ENCODE measurements at places on chromosomes 3 and 15. TPM values are rescaled to one million over a fixed set of nuclear protein-coding genes. Genes with fewer than 3 reads are reported as not detected.
A peak's percentile ranks its signal among the peaks of the same experiment; 100 is the strongest.

GRCh38 chr3:175383813-175384212 is 524.7 kb downstream of the NAALADL2 start:
- peak; percentile 11 for DNase-seq

GRCh38 chr3:169970847-169971246 is 4.2 kb downstream of the SEC62 start:
- no peak for DNase-seq

DNA sequence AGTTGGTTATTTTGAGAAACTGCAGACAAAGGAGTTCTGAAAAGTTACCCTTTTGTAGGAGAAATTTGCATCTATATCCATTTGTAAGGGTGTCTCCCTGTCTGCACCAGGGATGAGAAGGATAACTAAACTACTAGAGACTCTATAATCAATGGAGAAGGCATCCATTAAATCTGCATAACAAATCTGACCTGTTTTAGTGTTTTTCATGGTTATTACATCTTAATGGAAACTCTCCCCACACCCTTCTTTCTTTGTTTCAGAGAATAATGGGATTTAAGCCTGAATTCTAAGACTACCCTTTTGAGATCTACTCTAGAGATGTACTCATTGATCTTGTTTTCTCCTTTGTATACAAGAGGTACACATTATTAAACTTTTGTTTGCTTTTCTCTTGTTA is 82.0 kb upstream of the DAZL start:
- no peak for DNase-seq

GRCh38 chr3:115588201-115589115 is 34.9 kb upstream of the GAP43 start:
- no peak for DNase-seq

DNA sequence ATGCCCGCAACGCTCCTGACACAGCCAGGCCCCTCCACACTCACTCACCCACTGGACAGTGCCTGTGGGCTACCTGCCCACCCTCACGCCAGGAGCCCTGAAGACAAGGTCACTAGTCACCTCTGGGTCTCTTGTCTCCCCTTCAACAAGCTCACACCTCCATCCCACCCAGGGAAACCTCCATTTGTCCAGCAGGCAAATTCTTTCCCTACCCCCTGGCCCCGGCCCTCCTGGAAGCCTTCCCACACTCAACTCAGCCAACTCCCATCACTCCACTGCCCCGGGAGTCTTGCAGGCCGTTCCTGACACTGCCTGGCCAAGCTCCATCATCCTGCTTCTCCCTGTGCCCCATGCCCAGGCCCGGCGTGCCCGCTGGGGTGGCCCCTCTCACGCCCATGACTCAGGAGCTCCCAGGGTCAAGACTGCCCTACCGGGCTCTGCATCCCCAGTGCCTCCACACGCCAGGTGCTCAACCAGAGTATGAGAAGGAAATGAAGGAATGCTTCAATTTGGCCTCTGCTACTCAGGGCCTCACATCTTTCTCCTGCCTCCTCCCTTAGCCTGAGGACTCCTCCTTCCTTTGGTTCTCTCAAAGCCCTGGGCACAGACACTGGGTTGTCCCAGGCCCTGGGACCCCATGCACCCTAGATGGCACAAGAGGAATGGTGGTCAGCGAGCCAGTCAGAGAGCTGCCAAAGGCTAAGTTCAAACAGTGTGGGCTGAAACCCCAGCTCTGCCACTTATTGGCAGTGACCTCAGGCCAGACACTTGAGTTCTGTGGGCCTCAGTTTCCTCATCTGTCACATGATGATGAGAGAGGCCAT is 88.6 kb downstream of the SEC22A start:
- no peak for DNase-seq

- no peak for DNase-seq
Measured at GRCh38 chr15:45585069-45585791, 1.9 kb upstream of the BLOC1S6 start.

DNA sequence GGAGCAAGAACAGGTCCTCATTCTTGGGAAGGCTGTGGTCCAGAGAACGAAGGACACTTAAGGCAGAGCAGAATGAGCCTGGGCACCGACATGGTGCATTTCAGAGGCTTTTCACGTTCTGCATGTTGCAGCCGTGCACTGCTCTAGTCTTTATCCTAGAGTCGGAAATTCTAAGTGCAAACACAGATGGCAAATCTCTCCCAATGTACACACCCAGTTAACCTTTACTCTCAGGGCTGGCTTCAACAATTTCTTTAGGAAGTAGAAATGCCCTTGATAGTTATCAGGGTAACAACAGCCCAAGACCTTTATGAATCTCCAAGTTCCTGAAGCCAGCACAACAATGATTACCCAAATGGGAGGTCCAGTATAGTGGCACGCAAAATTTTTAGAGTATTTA is 39.1 kb upstream of the LRTM1 start:
- no peak for DNase-seq

- peak; percentile 10 for DNase-seq
Measured at GRCh38 chr15:31327669-31328427, 1.2 kb downstream of the KLF13 start.

DNA sequence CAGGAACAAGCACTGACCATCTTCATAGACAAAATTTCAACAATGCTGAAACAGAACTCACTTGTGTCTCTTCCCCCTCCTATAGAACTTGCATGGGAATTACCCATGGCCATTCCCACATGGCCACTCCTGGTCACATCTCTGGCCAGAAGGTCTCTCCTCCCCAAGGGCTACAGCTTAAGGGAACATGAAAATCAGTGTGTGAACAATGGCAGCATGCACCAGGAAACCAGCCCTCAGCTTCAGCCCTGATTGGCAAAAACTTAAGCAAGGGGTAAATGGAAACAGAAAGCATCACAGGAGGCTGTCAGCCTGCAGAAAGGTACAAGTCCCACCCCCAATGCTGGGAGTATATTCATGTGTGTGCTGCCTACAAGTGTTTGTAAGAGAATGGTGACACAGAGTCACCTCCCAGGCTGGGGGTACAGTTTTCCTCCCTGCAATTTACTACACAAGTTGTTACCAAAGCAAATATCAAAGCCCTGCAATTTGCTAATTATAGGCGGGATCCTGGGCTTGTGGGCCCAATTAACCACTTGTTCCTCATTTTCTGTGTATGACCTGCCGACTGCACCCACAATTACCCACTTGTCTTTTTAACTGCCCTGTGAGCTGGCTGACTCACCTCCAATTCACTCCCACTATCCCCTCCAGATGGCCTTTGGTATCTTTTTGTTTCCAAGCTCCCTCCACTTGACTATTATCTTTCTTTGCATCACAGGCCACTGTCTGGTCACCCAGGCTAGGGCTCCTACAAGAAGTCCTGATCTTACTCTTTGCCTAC is 84.4 kb upstream of the HES1 start:
- no peak for DNase-seq

DNA sequence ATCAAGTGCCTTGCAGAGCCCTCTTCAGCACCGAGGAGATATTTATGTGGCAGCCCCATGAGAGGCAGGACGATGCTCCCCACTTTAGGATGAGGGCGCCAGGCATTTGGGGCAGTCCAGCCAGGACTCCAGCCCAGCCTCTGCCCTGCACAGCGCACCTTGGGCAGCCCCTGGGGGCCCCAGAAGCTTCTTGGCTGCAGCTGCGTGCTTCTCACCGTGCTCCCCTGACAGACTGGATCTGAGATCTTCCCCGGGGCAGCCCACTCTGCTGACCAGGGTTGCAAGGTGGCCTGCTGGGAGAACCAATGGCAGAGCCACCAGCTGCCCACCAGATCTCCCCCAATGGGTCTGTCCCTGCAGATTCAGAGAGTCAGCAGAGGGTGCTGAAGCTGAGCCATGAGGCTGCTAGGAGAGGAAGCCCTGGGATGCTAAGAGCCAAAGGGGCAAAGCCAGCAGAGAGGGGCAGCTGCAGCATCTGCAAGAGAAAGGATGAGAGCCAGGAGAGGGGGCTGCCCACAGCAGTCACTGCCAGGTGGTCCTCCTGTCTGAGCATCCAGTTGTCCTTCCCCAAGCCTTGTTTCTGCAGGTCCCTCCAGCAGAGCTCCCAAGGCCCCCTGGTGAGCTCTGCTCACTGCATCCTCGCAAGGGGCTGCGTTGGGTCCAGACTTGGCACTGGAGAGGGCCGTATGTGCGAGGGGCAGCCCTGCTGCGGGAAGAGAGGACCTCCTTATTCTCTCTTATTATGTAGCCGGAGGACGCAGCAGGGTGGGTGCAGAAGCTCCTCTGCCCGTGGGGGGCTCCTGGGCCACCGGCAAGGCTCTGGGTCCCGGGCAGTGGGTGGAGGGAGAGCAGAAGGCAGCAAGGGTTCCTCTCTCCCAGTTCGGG is 14.7 kb upstream of the KLF13 start:
- no peak for DNase-seq

- DNase-seq: no peak
Measured at GRCh38 chr15:72511536-72511935, 37.4 kb downstream of the ARIH1 start.

GRCh38 chr3:186418671-186419145 is 56.7 kb upstream of the DGKG start:
- DNase-seq: peak; percentile 70

GRCh38 chr15:72890043-72890442 is 106.5 kb upstream of the ADPGK start:
- no peak for DNase-seq

DNA sequence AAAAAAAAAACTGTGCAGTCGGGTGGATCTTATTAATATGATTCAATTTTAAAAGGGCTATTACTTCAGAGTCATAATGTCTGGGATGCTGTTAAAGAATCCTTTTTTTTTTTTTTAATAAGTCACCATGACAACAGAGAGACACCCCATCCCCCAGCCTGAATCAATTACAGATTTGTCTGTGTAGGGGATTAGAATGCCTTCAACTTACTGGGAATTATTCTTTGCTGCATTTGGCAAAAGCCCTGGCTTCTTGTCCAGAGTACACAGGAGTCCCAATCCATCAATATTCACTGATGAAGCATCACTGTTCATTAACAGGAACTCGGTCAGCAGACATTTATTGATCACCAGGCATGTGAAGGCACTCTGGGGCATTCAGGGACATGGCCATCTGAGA is 12.7 kb upstream of the PXYLP1 start:
- no peak for DNase-seq

DNA sequence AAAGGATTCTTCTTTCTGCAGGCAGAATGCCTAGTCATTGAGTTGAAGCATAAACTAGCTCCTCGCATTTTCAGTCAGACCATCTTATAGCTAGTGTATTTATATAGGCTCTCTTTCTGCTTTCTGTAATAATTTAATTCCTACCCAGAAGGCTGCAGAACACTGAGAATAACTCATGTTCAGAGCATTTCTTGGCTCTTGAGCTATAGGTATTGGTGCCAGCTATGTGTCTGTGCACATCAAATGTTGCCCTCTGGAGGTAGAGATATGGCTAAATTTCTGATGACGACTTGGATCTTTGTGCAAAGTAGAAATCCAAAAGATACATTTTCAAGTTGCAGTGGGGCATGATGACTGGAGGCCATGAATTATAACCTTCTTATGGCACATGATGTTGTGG is 336.2 kb upstream of the TPM1 start:
- DNase-seq: no peak

GRCh38 chr15:100205549-100206295 is 136.1 kb downstream of the ADAMTS17 start:
- DNase-seq: no peak

DNA sequence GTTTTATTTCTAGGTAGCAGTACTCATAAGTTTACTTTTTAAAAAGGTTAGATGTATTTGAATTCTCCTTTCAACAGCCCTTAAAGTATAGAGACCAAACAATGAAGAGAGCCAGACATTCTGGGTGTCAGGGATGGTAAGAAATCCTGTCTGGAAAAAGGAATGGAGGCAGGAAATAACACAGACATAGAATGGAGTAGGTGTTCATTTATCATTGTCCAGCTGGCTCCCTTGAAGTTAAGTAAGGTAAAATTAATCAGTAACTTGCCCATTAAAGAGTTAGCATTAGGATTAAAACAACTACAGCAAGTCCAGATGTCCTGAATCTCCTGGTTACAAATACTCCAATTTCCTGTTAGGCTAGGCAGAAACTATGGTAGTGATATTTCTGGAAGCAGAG is 13.5 kb upstream of the SUCNR1 start:
- DNase-seq: no peak

DNA sequence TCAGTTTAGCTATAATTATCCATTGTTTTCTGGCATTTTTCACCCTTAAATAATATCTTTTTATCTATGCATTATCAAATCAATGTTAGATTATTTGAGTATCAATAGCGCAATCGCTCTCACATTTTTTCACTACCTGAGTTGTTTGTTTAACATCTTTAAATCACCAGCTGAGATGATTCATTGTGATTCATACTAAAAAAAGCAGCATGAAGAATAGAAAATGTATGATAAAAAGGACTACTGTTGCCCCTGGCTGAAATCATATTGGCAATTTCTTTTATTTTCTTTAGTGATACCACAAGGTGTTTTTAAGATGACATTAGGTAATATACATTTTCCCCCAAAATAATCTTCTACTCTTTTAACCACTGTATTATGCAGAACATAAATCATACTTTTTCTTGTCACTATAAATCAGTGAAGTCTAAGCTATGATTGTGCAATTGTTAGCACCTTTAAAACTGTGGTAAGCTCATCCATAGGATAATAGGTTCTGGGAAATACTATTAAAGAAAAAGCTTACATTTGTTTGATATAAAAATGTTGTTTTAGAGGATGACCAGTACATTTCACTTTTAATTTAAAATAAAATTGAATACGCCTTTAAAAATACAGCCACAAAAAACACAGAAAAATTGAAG is 889.1 kb downstream of the NAALADL2 start:
- DNase-seq: peak; percentile 45

DNA sequence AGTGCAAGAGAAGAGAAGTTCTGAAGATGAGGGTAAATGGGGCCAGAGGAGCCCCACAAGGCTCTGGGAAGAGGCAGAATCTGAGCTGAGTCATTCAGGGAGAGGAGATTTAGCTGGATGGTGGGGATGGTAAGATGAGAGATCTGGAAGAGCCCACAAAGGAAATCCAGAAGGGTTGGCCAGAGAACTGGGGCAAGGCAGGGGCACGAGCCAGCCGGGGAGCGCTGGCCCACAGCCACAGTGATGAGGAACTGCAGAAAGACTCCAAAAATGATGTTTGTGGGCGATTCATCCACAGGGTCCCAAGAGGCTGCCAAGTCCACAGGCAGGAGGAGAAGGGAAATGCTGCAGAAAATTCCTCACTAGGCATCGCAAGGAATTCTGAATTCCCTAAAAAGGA is 75.9 kb upstream of the ATP2B2 start:
- DNase-seq: peak; percentile 34

DNA sequence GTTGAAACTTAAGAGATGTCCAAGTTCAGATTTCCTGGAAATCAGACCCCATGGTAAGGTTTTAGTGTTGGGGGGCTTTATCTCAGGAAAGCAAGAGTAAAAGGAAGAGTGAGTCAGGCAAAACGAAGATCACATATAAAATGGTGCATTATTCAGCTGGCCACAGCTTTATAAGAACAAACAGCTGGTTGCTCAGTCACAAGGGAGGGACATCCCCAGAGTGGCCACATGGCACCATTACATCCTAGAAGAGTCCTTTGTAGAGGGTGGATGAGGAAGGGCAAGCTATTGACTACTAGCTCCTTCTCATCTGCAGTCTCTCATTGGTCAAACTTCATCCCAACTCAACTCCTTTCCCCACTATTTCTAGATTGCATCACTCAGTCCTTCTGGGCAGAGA is 68.3 kb upstream of the COL8A1 start:
- DNase-seq: no peak

The EFHB gene
- not detected for total RNA-seq

The CPEB1 gene
- 10.8 TPM for total RNA-seq

The TBC1D2B gene
- 14.5 TPM for total RNA-seq

The NTRK3 gene
- not detected for total RNA-seq

The GUCA1C gene
- not detected for total RNA-seq

The ARHGAP11A gene
- 47.3 TPM for total RNA-seq

The LXN gene
- not detected for total RNA-seq

The CPLX3 gene
- not detected for total RNA-seq

The ROBO2 gene
- total RNA-seq: not detected

The OSTN gene
- total RNA-seq: not detected

The OR5K3 gene
- total RNA-seq: not detected

The CNTN6 gene
- total RNA-seq: not detected

The FSIP1 gene
- total RNA-seq: 0.86 TPM
